ENCODE measurements at places on chromosomes 12 and 14. TPM values are rescaled to one million over a fixed set of nuclear protein-coding genes. Genes with fewer than 3 reads are reported as not detected.

The RNASE7 gene
- total RNA-seq, result not detected

The RHEBL1 gene
- 1.2 TPM for total RNA-seq

The PIK3C2G gene
- total RNA-seq, result 0.18 TPM

DNA sequence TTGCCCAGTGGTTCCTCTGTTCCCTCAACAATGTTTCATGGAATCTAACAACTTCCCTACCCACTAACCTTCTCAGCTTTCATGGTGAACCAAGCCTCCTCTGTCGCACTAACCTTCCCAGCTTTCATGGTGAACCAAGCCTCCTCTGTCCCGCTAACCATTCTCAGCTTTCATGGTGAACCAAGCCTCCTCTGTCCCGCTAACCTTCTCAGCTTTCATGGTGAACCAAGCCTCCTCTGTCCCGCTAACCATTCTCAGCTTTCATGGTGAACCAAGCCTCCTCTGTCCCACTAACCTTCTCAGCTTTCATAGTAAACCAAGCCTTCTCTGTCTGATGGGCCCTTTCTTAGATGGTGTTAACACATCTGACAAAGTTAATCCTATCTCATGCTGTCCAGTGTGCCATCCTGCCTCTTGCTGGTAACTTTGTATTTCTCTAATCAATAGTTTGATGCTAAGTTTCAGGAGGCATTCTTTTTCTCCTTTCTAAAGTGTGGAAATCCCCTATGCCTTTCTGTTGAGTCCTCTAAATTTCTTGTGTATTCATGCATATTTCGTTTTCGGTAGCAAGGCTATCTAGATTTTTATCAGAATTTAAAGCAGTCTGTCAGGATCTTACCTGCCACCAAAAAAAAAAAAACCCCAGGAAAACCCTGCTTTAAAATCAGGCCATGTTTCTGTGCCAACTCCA, 26.8 kb upstream of the KCNK13 start:
- DNase-seq, result no peak

DNA sequence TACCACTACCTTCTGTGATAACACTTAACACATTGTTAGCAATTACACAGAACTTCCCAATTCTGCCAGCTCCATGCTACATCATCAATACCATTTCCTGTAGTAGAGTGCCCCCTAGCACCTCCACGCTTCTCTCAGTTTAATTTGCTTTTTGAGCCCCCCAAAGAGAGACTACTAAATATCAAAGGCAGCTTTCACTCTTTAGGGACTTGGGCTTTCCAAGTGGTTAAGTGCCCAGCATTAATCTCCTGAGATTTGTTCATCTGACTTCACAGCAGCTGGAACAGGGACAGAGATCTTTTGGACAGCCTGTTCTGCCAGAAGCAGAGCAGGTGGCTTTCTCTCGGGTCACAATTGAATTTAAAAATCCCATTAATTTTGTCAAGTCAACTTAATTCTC, 954.9 kb downstream of the DIO2 start:
- peak; percentile 24 for DNase-seq
